Caco-2 (cell line): ENCODE measurements at places on chromosomes 12 and 14.
A peak's percentile ranks its signal among the peaks of the same experiment; 100 is the strongest.

DNA sequence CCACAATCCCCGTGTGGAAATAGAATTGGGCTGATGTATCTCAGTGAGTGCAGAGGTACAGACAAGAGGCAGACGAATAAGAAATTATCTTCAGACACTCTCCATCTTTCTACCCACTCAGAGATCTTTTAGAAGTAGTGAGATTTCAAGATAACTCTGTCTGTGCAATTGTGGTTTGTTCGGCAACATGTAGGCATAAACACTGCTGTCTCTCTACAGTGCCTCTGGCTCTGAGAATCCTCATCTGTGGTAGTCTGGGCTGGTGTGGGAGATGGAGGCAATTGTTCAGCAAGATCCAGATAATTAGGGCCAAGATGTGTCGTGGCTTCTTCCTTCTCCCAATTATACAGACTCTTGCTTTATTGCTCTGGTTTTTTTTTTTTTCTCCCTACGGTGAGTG, 3.1 kb downstream of the HOXC13 start:
- no peak for DNase-seq
- no peaks in the 10 kb centered on the region for H3K36me3 ChIP-seq
- no peaks in the 10 kb centered on the region for H3K4me1 ChIP-seq
- H3K27me3 ChIP-seq = no peaks in the 10 kb centered on the region; the same call in 1 of the 2 replicates

DNA sequence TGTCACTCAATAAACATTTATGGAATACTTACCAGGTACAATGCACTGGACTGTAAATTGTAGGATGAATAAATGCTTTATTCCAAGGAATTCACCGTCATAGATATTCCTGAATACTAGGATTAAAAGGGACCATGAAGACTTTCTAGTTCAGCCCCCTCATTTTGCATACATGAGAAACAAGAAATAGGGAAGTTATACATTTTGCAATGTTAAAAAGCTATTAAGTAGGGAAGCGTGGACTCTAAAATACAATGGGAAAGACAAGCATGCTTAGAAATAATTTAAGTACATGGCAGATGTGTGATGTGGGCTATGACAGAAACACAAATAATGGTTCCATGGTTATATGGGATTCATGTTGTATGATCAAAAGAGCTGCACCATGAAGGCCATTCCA, 89.4 kb upstream of the SYT10 start:
- no peaks in the 10 kb centered on the region for H3K4me1 ChIP-seq
- DNase-seq = no peak
- no peak overlapping the region for H3K4me3 ChIP-seq
- no peaks in the 10 kb centered on the region for H3K36me3 ChIP-seq

GRCh38 chr12:46154221-46154985, 114.4 kb downstream of the SLC38A1 start:
- H3K27me3 ChIP-seq = no peaks in the 10 kb centered on the region
- H3K4me1 ChIP-seq = no peaks in the 10 kb centered on the region
- no peak overlapping the region for H3K4me3 ChIP-seq
- no peaks in the 10 kb centered on the region for H3K36me3 ChIP-seq
- no peak overlapping the region for H3K27ac ChIP-seq

DNA sequence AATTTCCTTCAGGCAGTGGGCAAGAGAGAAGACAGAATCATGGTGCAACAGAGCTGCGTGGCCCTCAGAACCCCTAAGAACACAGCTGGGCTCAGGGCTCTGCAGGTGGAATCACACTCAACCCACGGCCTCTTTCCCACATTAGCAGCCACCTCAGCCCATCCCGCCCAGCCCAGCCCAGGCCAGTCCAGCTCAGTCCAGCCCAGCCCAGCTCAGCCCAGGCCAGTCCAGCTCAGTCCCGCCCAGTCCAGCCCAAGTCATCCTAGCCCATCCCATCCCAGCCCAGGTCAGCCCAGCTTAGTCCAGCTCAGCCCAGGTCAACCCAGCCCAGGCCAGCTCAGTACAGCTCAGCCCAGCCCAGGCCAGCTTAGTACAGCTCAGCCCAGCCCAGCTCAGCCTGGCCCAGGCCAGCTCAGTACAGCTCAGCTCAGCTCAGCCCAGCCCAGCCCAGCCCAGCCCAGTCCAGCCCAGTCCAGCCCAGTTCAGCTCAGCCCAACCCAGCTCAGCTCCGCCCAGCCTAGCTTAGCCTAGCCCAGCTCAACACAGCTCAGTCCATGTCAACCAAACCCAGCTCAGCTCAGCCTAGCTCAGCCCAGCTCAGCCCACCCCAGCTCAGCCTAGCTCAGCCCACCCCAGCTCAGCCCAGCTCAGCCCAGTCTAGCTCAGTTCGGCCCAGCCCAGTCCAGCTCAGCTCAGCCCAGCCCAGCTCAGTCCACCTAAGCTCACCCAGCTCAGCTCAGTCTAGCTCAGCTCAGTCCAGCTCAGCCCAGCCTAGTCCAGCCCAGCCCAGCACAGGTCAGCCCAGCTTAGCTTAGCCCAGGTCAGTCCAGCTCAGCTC, 183.1 kb downstream of the TMEM121 start:
- peak; percentile 31 for DNase-seq
- H3K4me1 ChIP-seq = no peaks in the 10 kb centered on the region
- H3K36me3 ChIP-seq = no peaks in the 10 kb centered on the region
- no peak overlapping the region for H3K27ac ChIP-seq

DNA sequence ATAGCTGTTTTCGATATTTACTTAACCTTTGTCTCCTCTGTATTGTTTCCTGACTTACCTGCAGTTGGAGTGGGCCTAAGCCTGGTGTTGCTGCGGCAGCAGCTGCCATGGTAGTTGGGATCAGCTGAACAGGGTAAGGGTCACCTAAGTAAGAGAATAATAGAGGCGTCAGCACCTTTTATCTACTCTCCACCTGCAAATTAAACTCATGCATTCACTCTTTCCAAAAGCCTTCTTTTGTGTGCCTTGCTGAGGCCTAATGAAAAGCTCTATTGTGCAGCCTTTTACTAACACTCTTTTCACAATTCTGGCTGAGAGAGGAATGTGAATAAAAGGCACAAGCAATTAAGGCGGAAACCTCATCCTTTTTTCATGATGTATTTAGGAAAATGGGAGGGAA, 308.7 kb downstream of the SOX5 start:
- peaks cover 1% of the 10 kb centered on the region; the same call in 1 of the 2 replicates for H3K27me3 ChIP-seq
- DNase-seq = no peak
- no peak overlapping the region for H3K4me3 ChIP-seq
- H3K36me3 ChIP-seq = no peaks in the 10 kb centered on the region
- no peaks in the 10 kb centered on the region for H3K4me1 ChIP-seq

- no peak overlapping the region for H3K4me3 ChIP-seq
- no peaks in the 10 kb centered on the region for H3K4me1 ChIP-seq
- H3K27ac ChIP-seq = no peak overlapping the region
- DNase-seq = no peak
These were observed 344.6 kb upstream of the MGAT4C start for GRCh38 chr12:86600664-86601231.

- no peak overlapping the region for H3K27ac ChIP-seq
- no peaks in the 10 kb centered on the region for H3K4me1 ChIP-seq
- H3K27me3 ChIP-seq = no peaks in the 10 kb centered on the region
- H3K4me3 ChIP-seq = no peak overlapping the region
These were observed 185.9 kb downstream of the PPFIA2 start for GRCh38 chr12:81573228-81573627.

GRCh38 chr14:51821822-51822221, 38.6 kb upstream of the GNG2 start:
- H3K27me3 ChIP-seq = no peaks in the 10 kb centered on the region
- H3K36me3 ChIP-seq = no peaks in the 10 kb centered on the region
- no peaks in the 10 kb centered on the region for H3K4me1 ChIP-seq
- no peak overlapping the region for H3K27ac ChIP-seq
- H3K4me3 ChIP-seq = no peak overlapping the region

DNA sequence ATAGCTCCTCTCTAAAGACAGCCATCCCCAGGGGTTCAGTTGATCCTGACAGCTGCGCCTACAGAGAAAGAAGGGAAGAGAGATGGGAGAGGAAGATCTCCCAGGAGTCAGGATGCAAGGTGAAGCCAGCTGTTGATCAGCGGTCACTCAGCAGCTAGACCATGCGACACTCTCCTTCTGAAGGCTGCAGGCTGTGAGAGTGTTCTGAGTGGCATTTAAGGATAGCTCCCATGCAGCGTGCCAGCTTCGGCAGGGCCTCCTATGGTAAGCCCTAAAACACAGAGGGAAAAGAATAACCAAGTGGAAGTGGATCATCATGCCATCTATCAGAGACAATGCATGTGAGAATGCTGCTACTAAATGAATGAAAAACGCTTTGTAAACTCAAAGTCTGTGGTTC, 197.9 kb upstream of the NUDT4 start:
- H3K4me1 ChIP-seq = peaks cover 24% of the 10 kb centered on the region
- peak overlapping the region; percentile 30 for H3K27ac ChIP-seq
